ENCODE measurements at places on chromosomes 3 and 15. TPM values are rescaled to one million over a fixed set of nuclear protein-coding genes. Genes with fewer than 3 reads are reported as not detected.
A peak's percentile ranks its signal among the peaks of the same experiment; 100 is the strongest.

The BOC gene
- 1.8 TPM for total RNA-seq

The CNTN6 gene
- not detected for total RNA-seq

The CELF6 gene
- 0.26 TPM for total RNA-seq

The GRM2 gene
- total RNA-seq: 0.44 TPM

The SLC35A5 gene
- total RNA-seq: 26.7 TPM

The PYDC2 gene
- total RNA-seq: not detected

The ZNF35 gene
- total RNA-seq: 9.9 TPM

The FILIP1L gene
- total RNA-seq: 2.4 TPM

The DPPA4 gene
- total RNA-seq: not detected

The MEX3B gene
- total RNA-seq: 4.6 TPM

The GOLIM4 gene
- total RNA-seq: 21.5 TPM

The THRB gene
- total RNA-seq: 4.2 TPM

The LRRC31 gene
- total RNA-seq: not detected

DNA sequence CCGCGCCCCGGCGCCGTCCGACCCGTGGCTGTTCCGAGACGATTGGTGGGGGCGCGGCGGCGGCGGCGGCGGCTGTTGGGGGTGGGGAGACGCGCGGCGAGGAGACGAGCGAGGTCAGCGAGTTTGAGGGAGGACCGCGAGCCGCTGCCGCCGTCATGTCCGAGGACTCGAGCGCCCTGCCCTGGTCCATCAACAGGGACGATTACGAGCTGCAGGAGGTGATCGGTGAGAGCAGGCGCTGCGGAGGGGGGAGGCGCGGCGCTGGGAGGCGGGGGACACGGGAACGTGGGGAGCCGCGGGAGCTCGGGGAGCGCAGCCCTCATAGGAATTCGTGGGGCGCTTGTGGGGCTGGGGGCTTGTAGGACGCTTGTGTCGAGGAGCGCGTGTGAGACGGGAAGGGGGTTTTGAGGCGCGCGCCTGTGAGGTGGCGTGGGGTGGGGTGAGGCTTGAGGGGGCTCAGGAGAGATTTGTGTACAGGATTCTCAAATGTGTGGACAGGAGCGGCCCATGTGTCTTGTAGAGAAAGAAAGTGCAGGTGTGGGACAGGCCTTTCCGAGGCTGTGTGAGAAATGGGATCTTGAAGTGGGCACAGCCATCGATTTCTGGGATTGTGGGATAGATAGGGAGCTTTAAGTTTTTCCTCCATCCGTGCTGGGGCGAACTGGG, 518 bp downstream of the OXSR1 start:
- H3K27ac ChIP-seq: peak overlapping the region; percentile 93
- H3K4me3 ChIP-seq: peak overlapping the region; percentile 87
- peaks cover 29% of the 10 kb centered on the region for H3K4me1 ChIP-seq
- peak; percentile 51 for DNase-seq
- H3K27me3 ChIP-seq: no peaks in the 10 kb centered on the region
- peaks cover 24% of the 10 kb centered on the region for H3K36me3 ChIP-seq

DNA sequence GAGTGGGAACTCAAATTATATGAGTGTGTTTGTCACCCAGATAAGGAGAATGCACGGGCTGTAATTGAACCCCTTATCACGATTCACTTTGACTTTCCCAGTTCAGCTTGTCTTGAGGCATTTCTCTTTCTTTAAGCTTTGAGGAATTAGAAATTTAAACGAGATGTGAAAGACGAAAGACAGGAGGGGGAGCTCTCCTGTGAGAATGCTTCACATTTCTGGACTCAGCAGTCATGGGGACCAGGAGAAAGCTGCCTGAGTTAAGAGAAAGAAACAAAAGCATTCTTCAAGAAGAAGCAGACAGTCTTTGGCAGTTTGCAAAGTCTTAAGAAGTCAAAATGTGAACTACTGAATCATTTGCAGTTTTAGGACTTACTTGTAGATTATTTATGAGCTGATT, 205.6 kb downstream of the NECTIN3 start:
- H3K4me3 ChIP-seq: no peak overlapping the region
- H3K27ac ChIP-seq: no peak overlapping the region
- no peaks in the 10 kb centered on the region for H3K36me3 ChIP-seq
- DNase-seq: no peak
- no peaks in the 10 kb centered on the region for H3K27me3 ChIP-seq

DNA sequence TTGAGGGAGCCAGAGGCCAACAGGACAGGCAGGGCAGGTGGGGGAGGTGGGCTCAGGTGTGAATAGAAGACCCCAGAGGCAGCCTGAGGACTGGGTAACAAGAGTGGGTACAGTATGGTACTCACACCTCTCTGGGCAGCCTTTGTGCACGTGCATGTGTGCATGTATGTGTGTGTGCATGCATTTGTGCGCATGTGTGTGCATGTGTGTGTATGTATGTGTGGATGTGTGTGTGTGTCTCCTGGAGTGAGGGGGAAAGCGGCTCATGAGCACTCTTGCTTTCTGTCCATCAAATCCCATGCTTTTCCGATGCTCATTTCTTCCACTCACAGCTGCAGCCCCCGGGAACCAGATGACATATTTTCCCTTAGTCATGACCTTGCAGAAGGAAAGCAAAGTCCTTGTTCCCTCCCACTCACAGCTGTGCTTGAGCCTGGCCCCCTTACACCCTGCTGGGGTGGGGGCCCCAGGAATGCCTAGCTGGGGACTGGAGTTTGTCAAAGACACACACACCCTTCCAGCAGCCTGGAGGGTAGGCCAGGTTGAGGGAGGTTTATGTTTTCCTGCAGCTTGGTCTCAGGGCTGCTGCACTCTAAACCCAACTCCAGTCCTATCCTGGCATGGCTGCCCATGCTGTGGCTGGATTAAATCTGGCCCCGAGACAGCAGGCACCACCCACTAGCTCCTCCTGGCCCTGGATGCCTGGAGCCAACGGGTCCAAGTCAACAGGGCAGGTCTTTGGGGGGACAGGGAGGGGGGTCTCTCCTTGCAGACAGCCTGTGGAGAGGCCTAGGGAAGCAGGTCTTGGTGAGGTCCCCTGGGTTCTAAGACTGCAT, 22.5 kb downstream of the CCDC33 start:
- no peak overlapping the region for H3K27ac ChIP-seq
- no peak overlapping the region for H3K4me3 ChIP-seq
- H3K27me3 ChIP-seq: peaks cover 80% of the 10 kb centered on the region

DNA sequence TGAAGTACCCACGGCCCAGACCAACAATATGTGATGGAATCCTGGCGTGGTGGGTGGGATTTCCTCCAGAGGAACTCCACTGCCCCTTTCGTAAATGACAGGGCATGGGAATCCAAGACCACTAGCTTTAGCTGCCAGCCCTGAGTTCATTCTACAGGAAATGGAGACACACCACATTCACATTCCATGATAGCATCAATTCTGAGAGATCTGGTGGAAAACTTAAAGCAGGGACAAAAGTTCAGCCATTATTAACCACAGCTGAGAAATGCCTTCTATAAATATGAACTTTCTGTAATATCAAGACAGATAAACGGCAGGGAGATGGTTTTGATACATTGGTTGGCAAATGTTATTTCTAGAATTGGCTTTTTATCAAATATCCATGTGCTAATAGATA, 98.2 kb downstream of the FBN1 start:
- no peaks in the 10 kb centered on the region for H3K36me3 ChIP-seq
- H3K4me1 ChIP-seq: peaks cover 18% of the 10 kb centered on the region
- DNase-seq: no peak
- peak overlapping the region; percentile 74 for H3K27ac ChIP-seq
- H3K4me3 ChIP-seq: no peak overlapping the region

DNA sequence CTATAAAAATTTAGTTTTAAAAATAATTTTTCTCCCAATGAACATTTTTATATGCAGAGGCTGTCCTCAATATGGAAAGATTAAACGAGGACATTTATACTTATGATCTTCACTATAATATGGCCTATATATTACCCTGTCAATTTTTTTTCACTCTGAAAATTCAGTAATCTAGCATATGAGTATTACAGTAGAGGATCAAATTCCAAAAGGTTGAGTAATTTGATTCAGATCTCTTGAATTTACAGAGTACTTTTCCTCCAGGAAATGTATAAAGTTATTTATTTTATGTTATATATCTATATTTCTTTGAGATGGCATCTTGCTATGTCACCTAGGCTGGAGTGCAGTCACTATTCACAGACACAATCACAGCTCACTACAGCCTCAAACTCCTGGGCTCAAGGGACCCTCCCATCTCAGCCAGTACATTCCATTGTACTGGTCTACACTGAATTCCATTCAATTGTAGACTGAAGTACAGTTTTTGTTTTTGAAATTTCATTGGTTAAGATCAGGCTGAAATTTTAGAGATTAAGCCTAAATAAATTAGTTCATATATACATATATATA, 16.3 kb upstream of the TRPM7 start:
- no peaks in the 10 kb centered on the region for H3K4me1 ChIP-seq
- no peaks in the 10 kb centered on the region for H3K27me3 ChIP-seq
- no peak for DNase-seq
- H3K36me3 ChIP-seq: peaks cover 17% of the 10 kb centered on the region
- H3K27ac ChIP-seq: no peak overlapping the region
- no peak overlapping the region for H3K4me3 ChIP-seq

GRCh38 chr3:35946121-35946853, 307.0 kb downstream of the ARPP21 start:
- H3K36me3 ChIP-seq: no peaks in the 10 kb centered on the region
- no peaks in the 10 kb centered on the region for H3K4me1 ChIP-seq
- peak; percentile 38 for DNase-seq

DNA sequence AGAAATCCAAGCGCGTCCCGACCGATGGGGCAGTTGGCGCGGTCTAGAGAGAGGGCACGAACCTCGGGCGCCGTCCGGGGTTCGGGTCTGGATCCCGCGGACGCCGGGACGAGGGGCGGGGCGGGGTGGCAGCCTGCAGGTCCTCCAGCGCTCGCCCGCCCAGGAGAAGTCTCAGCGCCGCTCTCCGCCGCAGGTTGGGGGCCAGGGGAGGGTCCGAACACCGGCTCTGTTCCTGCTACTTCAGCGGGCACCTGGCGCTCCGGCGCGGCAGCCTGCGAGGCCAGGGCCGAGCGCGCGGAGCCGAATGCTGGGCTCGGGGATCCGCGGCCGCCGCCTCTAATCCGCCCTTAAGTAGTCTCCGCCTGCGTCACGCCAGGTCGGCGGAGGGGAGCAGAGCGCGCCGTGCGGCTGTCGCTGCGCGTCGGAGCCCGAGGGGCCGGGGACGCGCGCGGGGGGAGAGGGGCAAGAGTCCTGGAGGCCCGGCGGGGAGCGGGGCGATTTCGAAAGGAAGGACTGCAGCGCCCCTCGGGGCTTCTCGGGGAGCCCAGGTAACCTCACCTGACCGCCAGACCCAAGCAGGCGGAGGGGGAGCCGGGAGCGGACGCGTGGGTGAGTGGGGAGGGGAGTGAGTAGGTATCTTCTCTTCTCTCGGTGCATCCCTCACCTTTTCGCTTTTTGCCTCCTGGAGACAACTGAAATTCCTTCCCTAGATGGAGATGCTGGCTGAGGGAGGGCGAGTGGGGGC, at the start of gene GJD2:
Gene GJD2 (minus strand): TSS at position 325 of the 745 bp plus-strand sequence. CDS start 510 bp downstream, outside the sequence.
- H3K4me3 ChIP-seq: no peak within 1 kb of the TSS
- peaks cover 78% of the 10 kb centered on the region for H3K27me3 ChIP-seq
- no peak within 1 kb of the TSS for H3K27ac ChIP-seq
- no peaks in the 10 kb centered on the region for H3K36me3 ChIP-seq

GRCh38 chr15:93894438-93895036, 336.8 kb upstream of the MCTP2 start:
- H3K4me3 ChIP-seq: no peak overlapping the region
- H3K4me1 ChIP-seq: no peaks in the 10 kb centered on the region
- H3K27ac ChIP-seq: no peak overlapping the region
- no peak for DNase-seq
- no peaks in the 10 kb centered on the region for H3K27me3 ChIP-seq
- no peaks in the 10 kb centered on the region for H3K36me3 ChIP-seq

DNA sequence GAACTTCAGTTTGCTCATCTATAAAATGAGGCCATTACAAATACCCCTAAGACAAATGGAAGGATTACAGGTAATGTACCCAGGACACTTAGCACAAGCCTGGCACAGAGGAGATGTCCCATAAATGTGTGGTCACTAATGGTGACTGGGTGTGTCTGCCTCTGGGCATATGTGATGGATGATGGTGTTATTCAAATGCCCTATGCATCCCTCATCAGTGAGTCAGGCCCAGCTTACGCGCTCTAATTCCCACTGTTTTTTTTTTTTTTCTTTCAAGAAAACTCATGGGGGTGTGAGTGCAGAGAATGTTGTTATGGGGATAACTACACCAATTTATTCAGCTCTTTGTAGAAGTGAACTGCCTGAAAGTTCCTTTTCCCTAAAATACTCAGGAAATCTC, 23.6 kb upstream of the KIF23 start:
- peaks cover 43% of the 10 kb centered on the region for H3K4me1 ChIP-seq
- peaks cover 4% of the 10 kb centered on the region for H3K36me3 ChIP-seq
- H3K27ac ChIP-seq: no peak overlapping the region
- H3K27me3 ChIP-seq: no peaks in the 10 kb centered on the region

- no peak overlapping the region for H3K27ac ChIP-seq
- peaks cover 18% of the 10 kb centered on the region for H3K4me1 ChIP-seq
- no peak for DNase-seq
- H3K27me3 ChIP-seq: no peaks in the 10 kb centered on the region
- no peak overlapping the region for H3K4me3 ChIP-seq
These were observed 3.4 kb downstream of the B4GALT4 start for GRCh38 chr3:119237299-119237698.

GRCh38 chr15:54149115-54149531, 170.9 kb downstream of the UNC13C start:
- no peak for DNase-seq
- peaks cover 29% of the 10 kb centered on the region for H3K27me3 ChIP-seq
- H3K36me3 ChIP-seq: no peaks in the 10 kb centered on the region
- H3K4me3 ChIP-seq: no peak overlapping the region

- no peaks in the 10 kb centered on the region for H3K4me1 ChIP-seq
- no peak overlapping the region for H3K4me3 ChIP-seq
- H3K27me3 ChIP-seq: no peaks in the 10 kb centered on the region
- no peak for DNase-seq
- H3K36me3 ChIP-seq: no peaks in the 10 kb centered on the region
These were observed 432.7 kb upstream of the ALCAM start for GRCh38 chr3:104933972-104934371.

GRCh38 chr3:36211652-36211999, 168.7 kb upstream of the STAC start:
- no peaks in the 10 kb centered on the region for H3K27me3 ChIP-seq
- no peaks in the 10 kb centered on the region for H3K4me1 ChIP-seq
- H3K27ac ChIP-seq: no peak overlapping the region

DNA sequence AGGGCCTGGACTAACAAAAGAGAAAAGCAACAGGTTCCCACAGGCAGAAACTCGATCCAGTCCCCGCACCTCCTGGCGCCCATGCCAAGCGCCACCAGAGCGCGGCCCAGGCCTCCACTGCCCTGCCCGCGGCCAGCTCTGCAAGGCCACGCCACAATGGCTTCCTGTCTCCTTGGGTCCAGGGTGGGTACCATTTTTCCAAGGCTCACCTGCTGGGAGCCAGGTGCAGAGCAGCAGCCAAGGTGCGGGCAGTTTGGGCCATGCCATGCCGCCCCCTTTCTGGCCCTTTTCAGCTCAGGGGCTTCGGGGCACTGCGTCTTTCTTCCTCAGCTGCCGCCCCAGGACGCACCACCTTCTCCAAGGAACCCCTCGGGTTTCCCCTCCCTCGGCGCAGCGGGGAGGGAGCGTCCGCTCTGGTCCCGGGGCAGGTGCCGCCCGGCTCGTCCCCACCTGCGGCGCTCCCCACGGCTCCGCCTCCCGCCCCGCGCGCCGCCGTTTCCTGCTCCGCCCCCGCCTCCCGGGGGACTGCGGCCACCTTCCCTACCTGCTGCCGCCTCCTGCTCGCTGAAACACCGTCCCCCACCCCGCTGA, at the start of gene ILDR1:
Gene ILDR1 (minus strand): TSS at position 437 of the 591 bp plus-strand sequence. CDS start 170 bp downstream, at position 267.
- peak within 1 kb of the TSS; percentile 70 for H3K27ac ChIP-seq
- DNase-seq: peak; percentile 23
- peak within 1 kb of the TSS; percentile 73 for H3K4me3 ChIP-seq
- H3K27me3 ChIP-seq: no peaks in the 10 kb centered on the region

- no peak overlapping the region for H3K4me3 ChIP-seq
- no peaks in the 10 kb centered on the region for H3K36me3 ChIP-seq
- H3K27ac ChIP-seq: no peak overlapping the region
- H3K4me1 ChIP-seq: peaks cover 29% of the 10 kb centered on the region
These were observed 12.6 kb downstream of the ACOX2 start for GRCh38 chr3:58524326-58524888.
